ENCODE measurements at places on chromosomes 2 and 18.

- no peak for DNase-seq
Measured at GRCh38 chr2:57740891-57741290, 305.7 kb upstream of the VRK2 start.

GRCh38 chr18:34458410-34458977, 233.8 kb upstream of the NOL4 start:
- DNase-seq = no peak

DNA sequence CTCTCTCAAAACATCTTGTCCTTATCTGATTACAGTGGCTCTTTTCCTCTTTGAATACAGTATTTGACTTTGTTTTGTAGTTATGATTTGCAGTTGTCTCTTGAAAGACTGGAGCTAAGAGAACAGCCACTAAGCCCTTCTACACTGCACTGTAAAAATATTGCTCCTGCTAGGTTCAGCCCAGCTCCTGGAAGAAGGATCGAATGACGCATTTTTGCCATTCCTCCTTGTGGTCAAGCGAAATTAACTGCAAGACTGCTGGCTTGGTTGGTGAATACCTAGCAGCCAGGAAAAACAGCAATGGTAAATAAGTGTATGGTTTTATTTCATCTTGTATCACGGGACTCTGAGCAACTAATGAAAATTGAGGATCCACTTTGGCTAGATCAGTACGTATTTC, 407.8 kb upstream of the CDH2 start:
- peak; percentile 72 for DNase-seq

DNA sequence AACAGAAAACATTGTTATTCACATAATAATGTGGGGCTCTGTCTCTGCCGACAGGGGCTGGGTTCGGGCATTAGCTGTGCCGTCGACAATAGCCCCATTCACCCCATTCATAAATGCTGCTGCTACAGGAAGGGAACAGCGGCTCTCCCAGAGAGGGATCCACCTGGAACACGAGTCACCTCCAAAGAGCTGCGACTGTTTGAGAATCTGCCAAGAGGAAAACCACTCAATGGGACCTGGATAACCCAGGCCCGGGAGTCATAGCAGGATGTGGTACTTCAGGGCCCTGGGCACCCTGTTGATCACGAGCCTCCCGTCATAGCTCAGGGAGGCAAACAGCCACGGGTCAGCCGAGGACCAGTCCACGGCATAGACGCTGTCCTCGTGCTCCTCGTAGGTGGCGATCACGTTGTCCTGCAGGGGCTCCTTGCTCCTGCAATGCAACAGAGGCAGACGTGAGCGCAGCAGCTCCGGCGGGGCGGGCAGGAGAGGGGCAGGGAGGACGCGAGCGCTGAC, 188.5 kb downstream of the EIPR1 start:
- DNase-seq = peak; percentile 3

DNA sequence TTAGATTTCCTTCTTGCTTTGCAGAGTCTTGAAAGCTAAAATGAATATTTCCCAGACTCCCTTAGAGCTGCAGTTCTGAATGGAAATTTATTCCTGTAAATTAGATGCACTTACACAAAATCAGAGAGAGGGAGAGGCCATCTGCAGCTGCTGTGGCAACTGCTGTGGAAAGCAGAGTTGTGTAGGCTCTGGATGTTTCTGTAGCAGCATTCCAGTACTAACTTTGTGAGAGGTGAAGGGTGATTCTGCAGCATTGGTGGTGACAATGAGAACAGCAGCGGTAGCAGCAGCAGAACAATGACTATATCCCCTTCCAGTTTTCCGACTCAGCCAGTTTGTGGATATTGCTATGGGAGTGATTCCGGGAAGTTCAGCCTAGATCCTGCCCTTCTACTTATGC, 433.0 kb upstream of the REG3G start:
- DNase-seq = no peak

DNA sequence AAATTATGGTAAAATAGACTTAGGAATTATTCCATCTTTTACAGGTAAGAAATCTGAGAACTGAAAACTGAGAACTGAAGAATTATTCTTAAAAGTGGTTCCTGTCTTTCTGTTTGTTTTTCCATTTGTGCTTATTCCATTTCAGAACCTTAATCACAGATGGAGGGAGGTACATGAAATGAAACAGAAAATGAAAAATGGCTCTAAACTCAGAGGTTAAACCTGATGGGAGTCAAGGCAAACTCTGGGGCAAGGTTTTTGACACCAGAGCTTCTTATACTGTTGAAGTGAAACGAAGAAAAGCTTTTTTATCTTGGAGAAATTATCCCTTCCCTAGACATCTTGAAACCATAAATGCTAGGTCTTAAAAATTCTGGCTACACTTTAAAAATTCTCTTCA, 182.1 kb downstream of the ZNF804A start:
- no peak for DNase-seq

GRCh38 chr2:112602917-112603316, 18.5 kb downstream of the CHCHD5 start:
- no peak for DNase-seq

- no peak for DNase-seq
Measured at GRCh38 chr18:79302120-79302519, 93.6 kb upstream of the NFATC1 start.

DNA sequence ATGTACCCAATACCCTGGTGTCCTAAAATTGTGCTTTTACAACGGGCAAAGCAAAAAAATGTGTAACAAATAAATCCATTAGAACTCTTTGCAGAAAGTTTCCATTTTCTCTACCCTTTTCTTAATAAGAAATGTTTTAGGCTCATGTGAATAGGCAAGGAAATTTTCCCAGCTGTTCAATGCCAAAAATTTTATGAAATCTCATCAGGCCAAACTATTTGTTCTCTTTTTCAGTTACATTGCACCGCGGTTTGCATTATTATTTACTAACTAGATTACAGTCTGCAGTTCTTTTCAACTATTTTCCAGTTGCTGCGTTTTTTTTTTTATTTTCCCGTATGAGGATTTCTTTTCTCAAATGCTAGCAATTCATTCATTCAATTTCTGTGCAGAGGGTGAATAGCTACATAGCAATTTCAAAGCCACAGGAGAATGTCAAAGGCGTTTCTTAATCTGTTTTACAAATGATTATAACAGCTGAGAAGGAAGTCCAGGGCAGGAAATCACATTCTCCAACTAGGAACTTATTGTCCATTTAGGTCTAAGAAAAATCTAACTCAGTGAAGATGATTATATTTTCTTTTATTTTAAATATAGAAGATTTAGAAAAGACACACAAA, 367.5 kb upstream of the MMADHC start:
- no peak for DNase-seq

DNA sequence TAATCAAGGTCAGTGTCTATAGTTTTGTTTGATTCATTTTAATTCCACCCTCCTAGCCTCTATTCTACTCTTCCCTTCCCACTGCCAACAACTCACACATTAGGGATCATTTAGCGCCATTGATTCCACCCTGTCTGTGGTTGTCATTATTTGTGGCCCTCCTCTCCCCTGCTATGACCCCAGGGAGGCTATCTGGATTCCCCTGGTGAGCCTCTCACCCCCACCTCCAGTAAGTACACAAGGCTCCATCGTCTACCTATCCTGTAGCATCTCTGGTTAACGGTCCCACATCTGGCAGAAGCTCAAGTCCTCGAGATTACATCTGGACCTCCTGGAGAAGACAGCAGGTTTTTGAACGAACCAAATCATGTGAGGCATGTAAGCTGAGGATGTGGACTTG, 27.4 kb downstream of the UPP2 start:
- no peak for DNase-seq

GRCh38 chr2:239022437-239023260, 174.8 kb downstream of the TWIST2 start:
- no peak for DNase-seq

DNA sequence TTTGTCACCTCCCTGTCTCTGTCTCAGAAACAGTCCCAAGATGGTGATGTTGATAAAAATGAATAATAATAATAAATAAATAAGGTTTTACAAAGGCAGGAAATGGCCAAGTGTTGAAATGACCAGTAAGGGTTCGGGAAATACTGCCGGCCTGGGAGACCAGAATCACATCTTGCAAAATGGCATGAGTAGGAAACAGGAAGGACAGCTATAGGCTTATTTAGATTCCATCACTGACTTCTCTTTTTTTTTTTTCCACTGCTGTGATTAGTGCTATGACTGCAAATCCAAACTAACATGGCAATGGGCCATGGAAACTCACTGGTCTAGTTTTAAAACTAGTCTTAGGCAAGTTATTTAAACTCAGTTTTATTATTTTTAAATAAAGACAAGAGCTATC, 60.6 kb downstream of the SCN1A start:
- DNase-seq = no peak

- DNase-seq = no peak
Measured at GRCh38 chr2:196566961-196567666, 72.4 kb upstream of the CCDC150 start.

GRCh38 chr18:74654638-74655037, 57.0 kb downstream of the ZNF407 start:
- DNase-seq = peak; percentile 64

- no peak for DNase-seq
Measured at GRCh38 chr2:43985359-43985758, 10.4 kb downstream of the LRPPRC start.

GRCh38 chr2:111951486-111951885, 53.1 kb downstream of the MERTK start:
- peak; percentile 21 for DNase-seq

GRCh38 chr2:57370882-57371585, 675.6 kb upstream of the VRK2 start:
- DNase-seq = peak; percentile 21

- no peak for DNase-seq
Measured at GRCh38 chr2:26172189-26172870, 558 bp upstream of the GAREM2 start.

DNA sequence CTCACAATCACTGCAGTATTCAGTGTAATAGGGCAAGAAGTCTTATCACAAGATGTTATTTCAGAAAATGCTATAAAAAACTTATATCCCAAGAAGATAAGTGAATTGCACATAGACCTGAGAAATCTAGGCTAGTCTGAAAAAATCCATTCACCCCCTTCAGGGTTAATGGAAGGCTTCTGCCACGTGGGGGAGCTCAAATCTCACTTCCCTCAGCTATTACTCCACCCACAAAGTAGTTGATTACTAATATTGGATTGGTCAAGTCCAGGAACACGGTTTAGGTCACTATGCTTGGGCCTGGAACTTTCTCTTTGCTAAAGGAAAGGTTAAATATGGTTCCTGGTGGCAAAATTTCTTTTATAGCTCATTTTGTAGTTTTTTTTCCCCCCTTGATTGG, 51.2 kb upstream of the ADAM23 start:
- DNase-seq = peak; percentile 42

- DNase-seq = no peak
Measured at GRCh38 chr2:117714745-117715417, 99.6 kb upstream of the DDX18 start.

GRCh38 chr2:138090330-138090729, 126.1 kb downstream of the HNMT start:
- DNase-seq = peak; percentile 44

DNA sequence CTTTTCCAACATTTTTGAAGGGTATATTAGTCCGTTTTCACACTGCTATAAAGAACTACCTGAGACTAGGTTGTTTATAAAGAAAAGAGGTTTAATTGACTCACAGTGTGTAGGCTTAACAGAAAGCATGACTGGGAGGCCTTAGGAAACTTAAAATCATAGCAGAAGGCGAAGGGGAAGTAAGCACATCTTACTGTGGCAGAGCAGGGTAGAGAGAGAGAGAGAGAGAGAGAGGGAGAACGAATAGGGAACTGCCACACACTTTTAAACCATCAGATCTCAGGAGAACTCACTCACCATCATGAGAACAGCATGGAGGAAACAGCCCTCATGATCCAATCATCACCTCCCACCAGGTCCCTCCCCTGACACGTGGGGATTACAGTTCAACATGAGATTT, 420.3 kb downstream of the SOCS6 start:
- no peak for DNase-seq

GRCh38 chr18:29004921-29005320, 828.0 kb upstream of the CDH2 start:
- no peak for DNase-seq

DNA sequence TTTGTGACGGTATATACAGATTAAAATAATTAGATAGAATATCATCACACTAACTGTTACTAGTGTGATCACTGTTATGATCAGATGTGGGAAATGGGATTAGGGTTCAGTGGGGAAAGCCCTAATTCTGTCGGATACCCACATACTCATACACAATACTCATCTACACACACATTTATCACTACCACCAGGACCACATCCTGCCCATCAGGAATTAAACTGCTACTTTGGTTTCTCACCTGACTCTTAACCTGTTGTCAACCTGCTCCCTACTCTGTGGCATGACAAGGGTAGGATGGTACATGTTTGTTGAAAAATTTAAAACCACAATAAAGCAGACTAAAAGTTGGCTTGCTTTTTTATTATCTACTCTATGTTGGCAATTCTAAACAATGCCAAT, 24.8 kb upstream of the CYP26B1 start:
- no peak for DNase-seq

GRCh38 chr2:121960251-121960650, 204.8 kb downstream of the TSN start:
- DNase-seq = no peak
